ENCODE measurements at places on chromosomes 12 and 14.

DNA sequence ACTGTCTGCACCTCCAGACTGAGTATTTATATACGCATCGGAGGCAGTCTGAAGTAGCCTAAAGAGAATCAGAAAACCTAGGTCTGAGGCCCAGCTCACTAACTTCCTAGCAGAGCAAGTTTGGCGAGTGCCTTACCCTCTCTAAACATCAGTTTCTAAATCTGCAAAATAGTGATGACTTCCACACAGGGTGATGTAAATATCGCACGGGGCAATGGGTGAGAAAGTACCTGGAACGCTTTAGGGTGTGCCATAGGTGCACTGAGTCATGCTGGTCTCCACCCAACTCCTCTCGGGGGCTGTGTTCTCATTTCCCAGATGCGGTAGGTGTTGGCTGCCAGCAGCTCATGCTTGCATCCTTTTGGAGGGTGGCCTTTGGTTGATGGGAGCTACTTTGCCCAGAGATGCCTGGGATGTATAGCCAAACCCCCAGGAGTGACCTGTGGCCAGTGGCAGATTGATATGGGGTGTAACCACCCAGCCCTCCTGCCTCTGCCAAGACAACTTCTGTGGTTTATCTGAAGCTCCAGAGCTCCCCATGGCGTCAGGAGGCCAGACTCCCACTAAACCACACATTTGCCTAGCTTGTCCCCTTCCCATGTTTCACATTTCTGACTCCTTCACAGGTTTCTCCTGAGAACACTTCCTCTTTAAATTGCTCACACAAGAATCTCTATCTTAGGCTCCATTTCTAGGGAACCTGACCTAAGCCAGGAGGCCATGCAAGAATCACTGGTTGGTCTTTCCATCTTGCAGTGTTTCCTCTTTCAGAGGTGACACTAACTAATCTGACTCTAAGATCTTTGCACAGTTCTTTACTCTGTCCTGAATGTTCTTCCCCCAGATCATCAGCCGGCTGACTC is 62.0 kb upstream of the TUNAR start:
- DNase-seq, result no peak

GRCh38 chr12:106522708-106523107 is 60.1 kb upstream of the RFX4 start:
- no peak for DNase-seq

DNA sequence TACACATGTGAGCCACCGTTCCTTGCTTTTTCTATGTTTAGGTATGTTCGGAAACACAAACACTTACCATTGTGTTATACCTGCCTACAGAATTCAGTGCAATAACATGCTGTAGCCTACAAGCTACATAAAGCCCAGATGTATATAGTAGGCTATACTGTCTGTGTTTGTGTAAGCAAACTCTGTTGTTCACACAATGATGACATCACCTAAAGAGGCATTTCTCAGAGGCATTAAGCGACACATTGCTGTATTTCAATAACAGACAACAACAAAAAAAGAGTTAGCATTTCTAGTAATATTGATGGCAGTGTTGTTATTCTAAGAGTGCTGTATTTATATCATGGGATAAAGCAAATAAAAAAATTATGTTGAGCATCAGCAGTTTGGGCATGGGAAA is 70.2 kb downstream of the MED13L start:
- DNase-seq, result no peak

DNA sequence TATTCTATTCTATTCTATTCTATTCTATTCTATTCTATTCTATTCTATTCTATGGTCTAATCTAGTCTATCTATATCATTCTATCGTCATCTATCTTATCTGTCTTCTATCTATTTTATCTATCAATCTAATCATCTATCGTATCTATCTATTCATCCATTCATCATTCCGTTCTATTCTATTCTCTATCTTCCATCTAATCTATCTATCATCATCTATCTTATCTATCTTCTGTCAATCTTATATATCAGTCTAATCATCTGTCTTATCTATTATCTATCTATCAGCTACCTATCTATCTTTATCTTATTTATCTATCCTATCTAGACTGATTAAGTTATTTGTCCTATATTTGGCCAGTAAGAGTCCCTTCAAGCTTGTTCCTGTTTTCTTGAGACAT is 831.5 kb upstream of the TMEM132C start:
- DNase-seq, result no peak

- no peak for DNase-seq
Measured at GRCh38 chr12:19131025-19131444, 1.5 kb downstream of the PLEKHA5 start.

DNA sequence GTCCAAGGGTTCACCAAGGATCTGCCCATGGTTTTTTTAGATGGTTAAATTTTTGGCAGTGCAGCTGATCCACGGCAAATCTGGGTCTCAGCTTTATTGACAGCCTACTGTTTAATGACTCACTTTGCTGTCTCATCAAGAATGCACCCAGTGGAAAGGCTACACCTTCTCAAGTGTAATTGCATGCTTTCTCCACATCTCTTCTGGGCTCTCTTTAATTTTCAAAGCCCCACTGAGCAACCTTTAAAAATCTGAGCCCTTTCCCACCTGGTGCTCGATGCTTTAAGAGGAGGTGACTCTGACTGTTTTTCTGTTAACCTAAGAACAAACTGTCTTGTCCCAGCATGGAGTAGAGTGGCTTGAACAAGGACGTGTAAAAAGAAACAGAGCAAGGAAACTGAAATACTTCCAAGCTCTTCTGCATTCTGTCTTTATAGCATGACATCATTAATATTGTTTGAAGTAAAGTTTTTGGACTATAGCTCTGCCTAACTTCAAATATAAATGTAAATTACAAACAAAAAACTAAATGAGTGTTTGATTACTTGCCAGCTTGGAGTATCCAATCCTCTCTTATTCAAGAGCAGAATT is 214.2 kb upstream of the KRR1 start:
- no peak for DNase-seq

GRCh38 chr12:66679461-66680084 is 697 bp upstream of the GRIP1 start:
- DNase-seq, result no peak

DNA sequence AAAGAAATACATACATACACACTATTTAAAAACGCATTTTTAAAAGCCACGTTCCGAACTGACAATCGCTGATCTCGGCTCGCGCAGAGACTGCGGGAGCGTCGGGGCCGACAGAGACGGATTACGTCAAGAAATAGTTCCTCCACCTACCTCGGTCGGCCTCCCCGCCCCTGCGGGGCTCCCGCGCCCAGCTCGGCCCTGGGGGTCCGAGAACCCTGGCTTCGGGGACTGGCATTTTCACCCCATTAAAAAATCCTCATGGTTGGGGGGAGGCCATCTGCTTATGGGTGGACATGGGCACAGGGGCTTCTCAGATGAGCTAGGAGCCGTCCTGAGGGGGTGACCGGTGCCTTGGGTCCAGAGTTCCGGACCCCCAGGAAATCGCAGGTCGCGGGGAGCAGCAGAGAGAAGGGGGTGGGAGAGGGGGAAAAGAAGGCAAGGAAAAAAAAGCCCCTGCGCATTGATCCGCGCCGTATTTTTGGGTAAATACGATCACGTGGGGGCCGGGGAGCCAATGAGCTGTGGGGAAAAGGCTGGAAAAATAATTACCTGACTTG is 324 bp upstream of the HOXC9 start:
- DNase-seq, result no peak

DNA sequence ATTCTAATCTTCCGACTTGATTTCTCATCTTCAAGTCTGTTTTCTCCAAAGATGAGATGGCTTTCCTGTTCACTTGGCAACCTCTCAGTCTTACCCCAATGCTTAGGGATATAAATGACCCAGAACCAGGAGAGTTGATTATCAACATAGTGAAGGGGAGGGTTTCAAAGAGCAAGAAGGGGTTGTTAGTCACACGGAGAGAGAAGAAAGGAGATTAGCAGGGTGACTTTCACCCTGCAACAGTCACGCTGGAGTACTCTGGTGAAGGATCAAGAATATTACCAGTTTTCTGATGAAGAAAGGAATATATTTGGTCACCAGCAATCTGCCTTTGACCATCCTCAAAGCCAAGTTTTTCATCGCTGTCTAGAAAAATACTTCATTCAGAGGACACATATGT is at the start of gene TMEM52B:
TSS of gene TMEM52B (plus strand) at position 212 of the 400 bp plus-strand sequence. CDS start 543 bp downstream, outside the sequence.
- no peak for DNase-seq

GRCh38 chr12:5577741-5578140 is 145.8 kb downstream of the NTF3 start:
- no peak for DNase-seq

DNA sequence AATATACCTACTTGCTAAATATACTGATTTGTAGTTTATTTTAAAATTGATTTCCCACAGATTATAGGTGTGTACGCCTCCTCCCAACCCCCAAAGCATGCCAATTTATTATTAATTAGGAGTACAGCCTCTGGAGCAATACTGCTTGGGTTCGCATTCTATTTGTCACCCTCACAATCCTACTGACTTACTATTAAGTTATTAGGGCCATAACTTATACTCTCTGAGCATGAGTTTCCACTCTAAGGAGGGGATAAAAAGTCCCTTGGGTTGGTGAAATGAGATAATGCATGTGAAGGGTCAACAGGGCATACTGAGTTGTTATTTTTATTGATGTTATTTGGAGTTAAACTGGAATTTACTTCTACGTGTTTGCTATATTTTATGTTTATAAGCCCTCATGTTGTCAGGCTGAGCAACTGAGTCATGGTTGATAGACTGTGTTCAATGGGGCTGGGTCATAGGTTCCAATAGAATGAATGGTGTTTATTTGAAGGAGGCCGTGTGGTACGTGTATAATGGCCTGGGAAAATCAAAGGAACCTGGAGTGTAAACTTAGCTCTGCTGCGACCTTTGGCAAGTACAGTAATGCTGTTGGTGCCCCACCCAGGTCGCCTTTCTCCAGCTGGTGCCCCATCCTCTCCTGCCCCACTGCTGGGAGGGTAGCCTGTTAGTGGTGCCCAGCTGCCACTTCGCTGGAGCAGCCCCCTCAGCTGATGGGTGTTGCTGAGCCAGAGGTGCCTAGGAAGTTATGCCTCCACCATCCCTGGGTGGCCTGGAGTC is 99.3 kb upstream of the PTPRB start:
- DNase-seq, result no peak

GRCh38 chr12:119721306-119721705 is 53.4 kb downstream of the PRKAB1 start:
- DNase-seq, result no peak

- DNase-seq, result no peak
Measured at GRCh38 chr12:21434699-21435098, 2.8 kb upstream of the PYROXD1 start.

DNA sequence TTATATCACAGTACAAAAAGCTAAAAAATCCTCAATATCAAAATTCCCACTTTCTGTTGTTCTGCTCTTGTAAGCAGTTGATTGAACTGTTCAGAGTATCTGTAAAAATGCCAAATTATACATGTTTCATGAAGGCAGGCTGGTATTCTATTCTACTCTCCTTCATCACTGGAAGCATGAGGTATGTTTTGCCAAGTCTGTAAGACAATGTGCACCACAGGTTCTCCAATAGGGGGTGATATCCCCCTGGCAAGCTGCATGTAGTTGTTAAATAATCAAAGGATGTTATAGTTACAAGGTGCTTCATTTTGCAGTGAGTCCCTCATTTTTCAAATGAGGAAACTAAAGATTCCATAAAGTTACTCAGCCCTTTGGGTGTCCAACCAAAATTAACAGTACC is 15.1 kb upstream of the NEK9 start:
- no peak for DNase-seq

DNA sequence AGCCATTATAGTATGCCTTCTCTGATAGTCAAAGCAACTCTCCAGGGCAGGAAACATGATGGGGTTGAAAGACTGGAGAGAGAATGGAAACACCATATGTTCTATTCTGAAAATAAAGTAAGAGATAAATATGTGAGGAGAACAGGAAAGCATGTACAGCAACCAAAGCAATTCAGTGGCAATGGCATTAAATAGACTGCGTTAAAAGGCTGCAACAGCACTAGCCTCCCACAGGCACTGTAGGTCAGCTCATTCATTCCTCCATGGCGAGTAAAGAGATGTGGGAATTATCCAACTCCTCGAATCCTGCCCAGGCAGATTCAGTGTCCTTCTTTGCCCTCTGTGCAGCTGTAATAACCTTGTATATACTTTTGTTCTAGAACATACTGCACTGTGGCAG is 43.8 kb downstream of the ANO6 start:
- DNase-seq, result no peak

DNA sequence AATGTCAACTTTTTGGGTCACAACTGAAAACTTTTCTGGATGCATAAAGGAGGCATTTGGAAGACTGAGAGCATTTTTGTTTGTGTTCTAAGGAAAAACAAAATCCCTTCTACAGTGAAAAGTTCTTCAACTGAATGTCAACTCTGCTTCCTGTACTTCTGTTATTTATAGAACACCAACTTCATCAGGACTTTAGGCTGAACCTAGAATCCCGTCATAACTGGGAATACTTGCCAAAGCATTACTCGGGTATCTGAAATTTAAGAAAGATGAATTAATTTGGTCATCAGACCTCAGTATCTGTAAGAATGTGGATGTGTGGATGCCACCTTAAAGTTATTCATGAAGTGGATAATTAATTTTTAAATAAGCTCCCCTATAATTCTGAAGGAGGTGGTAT is 73.2 kb downstream of the FERMT2 start:
- DNase-seq, result no peak

GRCh38 chr12:61857968-61858367 is 402.2 kb upstream of the USP15 start:
- DNase-seq, result no peak

DNA sequence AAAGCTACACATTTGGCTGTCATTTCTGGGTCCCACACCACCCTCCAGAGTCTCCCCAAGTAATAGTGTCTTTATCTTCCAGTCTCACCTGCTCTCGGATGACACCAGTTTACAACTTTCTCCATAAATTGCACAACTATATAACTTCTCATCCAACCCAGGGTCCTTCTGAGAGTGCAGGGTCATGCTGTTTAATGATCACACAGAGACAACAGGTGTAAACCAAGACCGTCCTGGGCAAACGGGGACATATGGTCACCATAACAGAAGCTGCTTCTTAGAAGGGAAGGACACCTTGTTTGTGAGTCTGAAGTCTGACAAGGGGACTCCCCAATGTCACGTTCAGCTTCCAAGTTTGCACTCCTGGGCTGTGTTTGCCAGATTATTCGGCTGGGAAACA is 74.3 kb downstream of the MAP1LC3B2 start:
- DNase-seq, result no peak

DNA sequence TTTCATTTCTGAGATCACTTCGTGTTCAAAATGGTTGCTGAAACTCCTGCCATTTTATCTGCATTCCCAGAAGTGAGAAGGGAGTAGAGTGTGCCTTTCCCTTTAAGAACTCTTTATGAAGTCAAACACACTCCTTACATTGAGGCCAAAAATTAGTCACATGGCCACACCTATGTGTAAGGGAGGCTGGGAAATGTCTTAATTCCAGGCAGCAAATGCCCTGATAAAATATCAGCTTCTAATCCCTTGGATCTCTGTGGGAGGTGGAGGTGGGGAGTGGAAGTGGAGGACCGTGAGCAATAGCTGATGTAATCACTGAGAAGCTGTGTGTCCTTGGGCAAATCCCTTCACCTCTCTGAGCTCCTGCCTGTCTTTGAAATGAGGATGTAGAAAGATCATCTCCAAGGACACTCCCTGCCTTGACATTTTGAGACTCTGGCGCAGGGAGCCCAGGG is 22.7 kb upstream of the ANKRD9 start:
- DNase-seq, result no peak
